ENCODE measurements at places on chromosomes 12 and 14.
A peak's percentile ranks its signal among the peaks of the same experiment; 100 is the strongest.

DNA sequence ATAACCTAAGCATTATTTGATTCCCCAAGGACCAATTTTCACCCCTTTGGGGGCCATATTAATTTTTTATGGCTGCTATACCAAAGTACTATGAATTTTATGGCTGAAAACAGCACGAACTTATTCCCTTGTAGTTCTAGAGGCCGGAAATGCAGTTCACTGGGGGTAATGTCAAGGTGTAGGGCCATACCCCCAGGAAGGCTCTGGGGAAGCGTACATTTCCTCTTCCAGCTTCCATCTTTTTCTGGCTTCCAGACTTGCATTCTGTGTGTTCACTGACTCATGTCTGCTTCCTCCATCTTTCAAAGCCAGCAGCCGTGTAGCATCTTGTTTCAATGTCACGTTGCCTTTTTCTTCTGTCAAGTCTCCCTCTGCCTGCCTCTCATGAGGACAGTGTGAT, 133.5 kb downstream of the BICD1 start:
- DNase-seq = no peak

DNA sequence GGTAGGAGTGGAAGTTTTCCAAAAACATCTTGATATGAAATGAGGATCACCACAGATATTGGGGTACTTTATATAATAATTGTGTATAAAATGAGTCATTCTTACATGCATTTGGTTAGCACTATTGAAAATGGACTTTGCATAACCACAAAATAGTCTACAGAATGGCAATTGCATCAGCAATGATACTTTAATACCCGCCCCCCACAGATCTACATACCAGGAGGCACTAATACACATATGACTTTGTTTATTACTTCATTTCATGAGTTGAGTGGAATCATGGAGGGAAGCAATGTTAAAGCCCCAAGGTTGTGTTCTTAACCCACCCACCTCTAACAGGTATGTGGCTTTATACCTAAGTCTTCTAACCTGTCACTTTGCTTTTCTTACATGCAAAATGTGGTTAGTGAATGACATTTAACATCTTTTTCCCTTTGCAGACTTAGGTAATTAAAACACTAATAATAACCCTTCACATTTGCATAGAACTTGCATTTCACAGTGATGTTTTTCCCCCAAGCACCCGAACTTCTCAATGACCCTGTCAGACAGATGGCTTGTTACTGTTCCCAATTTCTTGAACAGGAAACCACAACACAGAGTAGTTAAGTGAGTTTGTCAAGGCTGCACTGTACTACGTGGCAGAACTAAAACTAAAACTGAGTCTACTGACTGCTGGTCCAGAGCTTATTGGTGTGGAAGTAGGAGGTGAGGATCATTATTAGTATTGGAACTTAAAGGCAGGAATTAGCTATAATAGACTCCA, 101.9 kb downstream of the NPAS3 start:
- no peak for DNase-seq

DNA sequence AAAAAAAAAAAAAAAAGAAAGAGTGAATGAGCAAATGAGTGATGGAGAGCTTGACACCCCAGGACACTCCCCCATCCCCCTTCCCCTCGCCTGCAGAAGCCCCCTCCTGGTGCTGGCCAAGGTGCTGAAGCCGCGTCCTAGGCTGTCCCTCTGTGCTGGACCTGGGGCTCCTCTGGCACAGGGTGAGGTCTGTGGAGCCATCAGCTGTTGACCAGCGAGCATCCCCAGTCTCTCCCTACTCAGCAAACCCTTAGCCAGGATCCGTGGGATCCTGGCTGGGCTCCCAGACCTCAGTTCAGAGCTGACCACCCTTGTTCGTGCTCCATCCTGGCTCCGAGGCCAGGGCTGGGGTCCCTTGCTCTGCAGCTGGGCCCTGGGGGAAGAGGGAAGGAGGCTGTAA, 5.4 kb upstream of the KIF26A start:
- peak; percentile 67 for DNase-seq

- DNase-seq = no peak
Measured at GRCh38 chr12:117361347-117361751, at the start of gene NOS1. NOS1 (minus strand) TSS chr12:117361626; CDS start chr12:117331069, 30,557 bp downstream.

GRCh38 chr12:103114296-103115055, 157.0 kb downstream of the ASCL1 start:
- DNase-seq = no peak

- no peak for DNase-seq
Measured at GRCh38 chr12:108643941-108644810, 10.5 kb upstream of the SELPLG start.

GRCh38 chr14:92880351-92880750, 42.6 kb upstream of the CHGA start:
- no peak for DNase-seq

DNA sequence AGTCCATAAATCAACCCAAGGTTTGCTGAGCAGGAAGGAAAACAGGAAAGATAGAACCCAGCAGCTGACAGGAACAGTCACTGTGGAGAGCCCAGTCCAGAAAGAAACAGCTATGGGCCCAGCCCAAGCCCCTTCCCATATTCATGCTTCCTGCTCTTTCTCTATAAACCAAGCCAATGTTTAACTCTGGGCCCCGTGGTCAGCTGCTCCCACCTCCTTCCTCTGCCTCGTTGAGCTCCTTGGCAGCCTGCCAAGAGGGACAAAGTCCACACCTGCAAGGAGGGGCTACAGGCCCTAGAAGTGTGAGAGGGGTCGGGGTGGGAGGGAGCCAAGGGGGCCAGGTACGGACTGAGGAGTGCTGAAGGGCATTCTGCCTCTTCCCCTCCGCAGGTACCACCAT, 10.0 kb downstream of the SLC6A13 start:
- no peak for DNase-seq

DNA sequence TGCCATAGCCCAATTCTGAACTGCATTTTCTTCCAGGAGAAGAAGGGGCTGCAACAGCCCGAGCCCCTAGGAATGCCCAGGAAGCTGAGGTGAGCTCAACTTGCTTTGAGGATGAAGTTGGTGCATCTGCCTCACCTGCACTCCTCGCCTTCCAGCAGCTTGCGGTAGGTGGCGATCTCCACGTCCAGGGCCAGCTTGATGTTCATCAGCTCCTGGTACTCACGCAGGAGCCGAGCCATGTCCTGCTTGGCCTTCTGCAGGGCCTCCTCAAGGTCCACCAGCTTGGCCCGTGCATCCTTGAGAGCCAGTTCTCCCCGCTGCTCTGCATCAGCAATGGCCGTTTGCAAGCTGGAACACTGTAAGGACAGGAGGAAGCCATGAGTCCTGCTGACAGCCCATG, 6.0 kb downstream of the KRT75 start:
- DNase-seq = no peak

- peak; percentile 84 for DNase-seq
Measured at GRCh38 chr12:47377414-47378221, 297.9 kb upstream of the AMIGO2 start.

DNA sequence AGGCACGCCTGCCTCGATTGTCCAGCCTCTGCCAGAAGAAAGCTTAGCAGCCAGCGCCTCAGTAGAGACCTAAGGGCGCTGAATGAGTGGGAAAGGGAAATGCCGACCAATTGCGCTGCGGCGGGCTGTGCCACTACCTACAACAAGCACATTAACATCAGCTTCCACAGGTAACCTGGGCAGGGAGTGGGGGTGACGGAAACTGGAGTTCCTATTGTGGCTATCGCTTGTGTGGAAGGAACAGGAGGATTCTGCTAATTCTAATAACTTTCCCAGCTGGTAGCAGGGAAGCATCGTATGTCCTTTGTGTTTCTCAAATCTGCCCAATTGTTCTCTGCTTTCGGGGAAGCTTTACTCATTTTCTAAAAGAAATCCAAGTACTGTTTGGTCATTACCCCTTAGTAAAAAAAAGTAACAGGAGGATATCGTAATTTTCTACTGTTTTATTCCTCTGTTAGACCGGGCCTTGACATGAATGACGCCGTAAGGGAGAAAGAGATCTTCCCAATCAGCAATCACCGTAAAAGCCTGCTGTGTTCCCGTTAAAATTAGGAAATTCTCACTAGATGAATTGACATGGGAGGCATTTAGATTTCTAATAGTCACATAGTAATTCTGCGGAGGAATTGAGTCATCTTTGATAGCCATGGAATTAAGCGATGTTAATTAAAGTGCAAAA, 449 bp downstream of the THAP2 start:
- DNase-seq = no peak

DNA sequence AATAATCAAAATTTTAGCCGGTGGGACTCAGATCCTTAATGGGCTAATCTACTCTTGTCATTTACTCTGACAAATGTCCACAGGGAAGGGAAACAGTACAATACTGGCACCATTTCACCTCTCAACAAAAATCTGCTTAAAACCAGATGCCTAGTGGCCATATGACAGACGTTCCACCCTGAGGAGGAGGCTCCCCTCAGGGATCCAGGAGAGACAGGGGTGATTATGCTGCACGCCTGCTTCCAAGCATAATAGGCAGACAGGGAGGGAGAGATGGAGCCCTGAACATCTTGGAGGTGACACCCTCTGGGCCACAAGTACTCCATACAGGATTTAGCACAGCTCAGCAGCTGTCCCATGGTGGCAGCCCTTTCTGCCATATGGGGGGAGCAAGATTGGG, 24.8 kb upstream of the AKAP6 start:
- no peak for DNase-seq

DNA sequence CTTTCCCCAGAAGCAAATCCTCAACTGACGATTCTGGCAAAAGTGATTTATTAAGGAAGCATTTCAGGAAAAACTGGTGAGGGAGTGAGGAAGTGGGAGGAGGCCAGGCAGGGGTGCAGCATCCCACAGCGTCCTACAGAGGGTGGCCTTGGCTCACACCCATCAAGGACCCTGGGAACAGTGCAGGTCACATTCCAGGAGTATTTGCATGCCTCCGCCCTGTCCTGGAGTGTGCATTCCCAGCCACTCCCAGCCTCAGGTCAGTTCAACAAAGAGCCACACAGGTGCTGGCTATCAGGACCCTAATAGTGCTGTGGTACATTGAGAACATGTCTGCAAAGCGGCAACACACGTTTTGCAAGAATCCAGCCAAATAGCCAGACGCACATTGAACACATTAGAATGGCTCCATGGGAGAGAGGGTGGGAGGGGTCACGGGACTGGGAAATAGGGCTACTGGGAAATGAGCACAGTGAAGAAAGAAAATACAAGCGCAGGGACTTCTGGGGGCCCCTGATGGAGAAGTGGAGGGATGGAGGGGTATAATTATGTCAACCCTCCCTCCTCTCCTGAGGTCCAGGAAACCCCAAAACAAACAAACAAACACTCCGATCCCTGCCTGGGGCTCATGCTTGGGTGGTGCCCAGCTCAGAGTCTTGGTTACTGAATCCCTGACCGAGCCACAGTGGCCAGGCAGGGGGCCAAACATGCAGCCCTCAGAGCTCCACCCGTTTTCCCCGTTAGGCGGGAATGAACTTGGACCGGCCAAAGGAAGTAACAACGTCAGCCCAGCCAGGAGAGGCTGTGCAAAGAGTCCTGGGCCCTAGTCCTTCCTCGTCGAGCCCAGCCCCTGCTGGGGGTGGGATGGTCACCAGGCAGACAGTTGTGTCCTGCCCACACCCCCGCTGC, 36.5 kb downstream of the CMKLR1 start:
- DNase-seq = peak; percentile 98

GRCh38 chr12:69978020-69978419, 153.0 kb downstream of the MYRFL start:
- no peak for DNase-seq

GRCh38 chr14:71382315-71382714, 475.1 kb downstream of the PCNX1 start:
- no peak for DNase-seq

GRCh38 chr12:89731089-89731488, 22.5 kb upstream of the ATP2B1 start:
- DNase-seq = no peak

DNA sequence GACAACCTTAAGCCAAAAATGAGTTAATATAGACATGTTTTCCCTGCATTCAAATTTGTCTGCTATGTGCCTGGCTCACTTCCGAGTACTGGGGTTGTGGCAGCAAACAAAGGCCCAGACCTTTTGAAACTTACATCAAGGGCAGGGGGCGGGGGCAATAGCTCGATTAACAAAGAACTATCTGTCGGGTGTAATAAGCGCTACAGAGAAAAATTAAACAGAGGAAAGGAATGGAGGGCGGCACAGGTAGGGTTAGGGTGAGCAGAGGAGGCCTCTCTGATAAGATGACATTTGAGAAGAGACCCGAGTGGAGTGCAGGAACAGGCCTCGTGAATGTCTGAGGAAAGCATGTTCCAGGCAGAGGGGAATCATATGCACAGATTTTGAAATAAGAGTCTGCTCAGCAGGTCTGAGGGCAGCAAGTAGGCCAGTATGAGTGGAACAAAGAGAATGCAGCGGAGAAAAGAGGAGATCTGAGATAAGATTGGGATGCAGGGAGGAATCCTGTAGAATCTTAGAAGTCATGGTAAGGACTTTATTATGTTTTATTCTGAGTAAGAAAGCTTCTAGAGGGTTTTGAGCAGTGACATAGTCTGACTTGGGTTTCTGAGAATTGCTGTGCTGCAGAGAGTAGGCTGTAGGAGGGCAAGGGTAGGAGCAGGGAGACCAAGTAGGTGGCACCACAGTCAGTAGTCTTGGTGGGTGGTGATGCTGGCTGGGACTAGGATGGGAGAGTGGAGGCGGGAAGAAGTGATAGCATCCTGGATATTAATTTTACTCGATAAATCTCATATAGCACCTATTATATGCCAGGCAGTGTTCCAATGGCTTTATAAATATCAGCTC, 52.6 kb downstream of the BICDL1 start:
- no peak for DNase-seq
